ENCODE measurements at places on chromosomes 6 and 20.

DNA sequence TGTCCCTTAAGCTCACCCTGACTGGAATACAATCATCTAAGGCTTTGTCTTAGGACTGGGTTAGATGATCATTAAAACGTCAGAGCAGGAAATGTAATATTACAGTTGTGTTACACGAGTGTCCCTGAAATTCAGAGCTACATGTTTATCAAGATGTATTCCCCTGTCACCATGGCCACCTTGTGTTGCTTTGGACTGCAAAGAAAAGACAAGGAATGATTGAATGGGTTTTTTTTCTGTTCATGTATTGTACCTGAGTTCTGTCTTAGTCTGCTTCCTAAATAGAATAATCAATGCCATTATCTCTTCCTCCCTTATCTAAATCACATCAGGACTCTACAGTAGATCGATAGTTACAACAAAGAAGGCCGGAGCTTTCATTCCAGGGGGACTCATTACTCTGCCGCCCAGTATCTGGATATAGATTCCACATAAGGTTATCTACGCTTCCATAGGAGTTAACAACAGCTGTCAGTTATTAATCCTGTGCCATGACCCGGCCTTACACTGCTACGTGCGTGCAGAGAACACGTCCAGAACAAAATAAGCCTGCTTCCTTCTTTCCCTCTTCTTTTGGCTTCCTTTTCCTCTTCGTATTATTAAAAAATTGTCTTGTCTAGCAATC is 274.1 kb upstream of the SASH1 start:
- DNase-seq, result no peak

GRCh38 chr6:151340219-151340978 is 51.0 kb downstream of the ZBTB2 start:
- DNase-seq, result no peak

DNA sequence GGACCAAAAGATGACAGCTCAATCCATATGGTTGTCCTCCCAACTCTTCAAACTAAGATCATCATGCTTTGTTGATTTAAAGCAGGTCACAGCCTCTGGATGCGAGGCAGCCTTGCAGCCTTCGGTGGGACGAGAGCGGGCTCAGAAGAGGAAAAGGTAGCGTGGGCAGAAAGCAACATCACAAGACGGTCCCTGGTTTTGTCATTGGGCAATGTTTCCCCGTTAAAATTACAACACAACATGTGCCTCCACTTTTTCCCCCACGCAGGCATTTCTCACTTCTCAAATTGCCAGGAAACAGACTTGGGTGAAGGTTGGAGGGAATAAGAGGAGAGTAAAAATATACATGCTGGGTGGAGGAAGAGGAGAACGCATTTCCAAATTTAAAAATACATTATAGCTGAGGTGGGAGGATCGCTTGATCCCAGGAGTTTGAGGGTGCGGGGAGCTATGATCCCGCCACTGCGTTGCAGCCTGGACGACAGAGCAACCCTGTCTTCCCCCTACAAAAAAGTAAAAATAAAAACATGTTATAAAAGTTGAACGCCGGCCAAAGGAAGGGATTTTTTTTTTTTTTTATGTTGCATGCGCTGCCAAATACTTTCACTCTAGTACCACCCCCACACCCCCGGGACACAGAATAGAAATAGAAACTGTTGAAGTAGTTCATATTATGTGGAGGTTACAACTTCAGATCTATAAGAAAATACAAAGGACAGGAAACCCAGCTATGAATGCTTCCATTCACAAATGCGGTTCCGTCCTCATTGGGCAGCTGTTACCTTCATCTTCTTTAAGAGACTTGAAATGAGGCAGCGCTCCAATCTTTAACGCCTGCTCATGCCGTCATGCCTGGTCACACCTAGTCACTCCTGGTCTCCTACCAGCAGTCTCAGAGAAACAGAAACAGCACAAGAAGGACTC is 13.9 kb upstream of the NAA20 start:
- DNase-seq, result no peak

GRCh38 chr20:2333821-2334220 is 38.0 kb downstream of the TGM3 start:
- DNase-seq, result no peak

- no peak for DNase-seq
Measured at GRCh38 chr6:130913120-130913519, 85.9 kb downstream of the SMLR1 start.

DNA sequence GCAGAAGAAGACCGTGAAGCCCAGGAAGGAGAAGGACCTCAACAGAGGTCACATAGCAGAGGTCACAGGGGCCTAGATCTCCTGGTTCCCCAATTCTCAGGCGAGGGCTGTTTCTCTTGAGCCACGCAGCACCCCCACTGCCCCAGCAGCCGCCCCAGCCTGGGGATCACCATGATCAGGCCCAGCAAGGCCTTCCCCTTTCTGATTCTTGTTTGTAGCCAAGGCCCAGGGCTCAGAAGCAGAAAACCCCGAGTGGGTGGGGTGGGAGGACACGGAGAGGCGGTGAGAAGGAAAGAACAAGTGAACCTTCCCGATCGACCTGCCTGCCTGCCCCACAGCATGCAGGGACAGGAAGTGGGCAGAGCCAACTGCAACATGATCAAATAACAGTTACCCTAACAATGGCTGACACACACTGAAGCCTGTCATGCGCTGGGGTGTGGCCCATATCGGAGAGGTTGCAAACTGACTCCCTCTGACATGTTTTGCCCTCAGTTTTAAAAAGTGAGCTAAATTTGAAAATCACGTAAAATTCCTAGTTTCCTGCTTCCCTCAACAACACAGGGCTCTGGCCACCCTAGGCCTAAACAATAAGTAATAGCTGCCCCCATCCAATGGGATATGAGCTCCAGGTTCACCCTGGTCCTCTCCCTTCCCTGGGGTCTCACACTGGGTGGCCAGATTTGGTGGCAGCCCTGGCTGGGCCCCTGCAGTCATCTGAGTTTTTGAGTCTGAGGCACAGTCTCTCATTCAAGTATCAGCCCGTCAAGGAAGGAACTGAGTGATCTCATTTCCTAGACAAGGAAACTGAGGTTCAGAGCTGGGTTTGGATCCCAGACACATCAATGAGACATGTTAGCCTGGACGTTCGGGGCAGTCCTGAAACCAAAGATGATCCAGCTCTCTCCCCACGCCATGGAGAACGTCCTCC is 6.5 kb downstream of the PEDS1 start:
- DNase-seq, result peak; percentile 50

- no peak for DNase-seq
Measured at GRCh38 chr6:43517505-43518357, 842 bp downstream of the POLR1C start.

DNA sequence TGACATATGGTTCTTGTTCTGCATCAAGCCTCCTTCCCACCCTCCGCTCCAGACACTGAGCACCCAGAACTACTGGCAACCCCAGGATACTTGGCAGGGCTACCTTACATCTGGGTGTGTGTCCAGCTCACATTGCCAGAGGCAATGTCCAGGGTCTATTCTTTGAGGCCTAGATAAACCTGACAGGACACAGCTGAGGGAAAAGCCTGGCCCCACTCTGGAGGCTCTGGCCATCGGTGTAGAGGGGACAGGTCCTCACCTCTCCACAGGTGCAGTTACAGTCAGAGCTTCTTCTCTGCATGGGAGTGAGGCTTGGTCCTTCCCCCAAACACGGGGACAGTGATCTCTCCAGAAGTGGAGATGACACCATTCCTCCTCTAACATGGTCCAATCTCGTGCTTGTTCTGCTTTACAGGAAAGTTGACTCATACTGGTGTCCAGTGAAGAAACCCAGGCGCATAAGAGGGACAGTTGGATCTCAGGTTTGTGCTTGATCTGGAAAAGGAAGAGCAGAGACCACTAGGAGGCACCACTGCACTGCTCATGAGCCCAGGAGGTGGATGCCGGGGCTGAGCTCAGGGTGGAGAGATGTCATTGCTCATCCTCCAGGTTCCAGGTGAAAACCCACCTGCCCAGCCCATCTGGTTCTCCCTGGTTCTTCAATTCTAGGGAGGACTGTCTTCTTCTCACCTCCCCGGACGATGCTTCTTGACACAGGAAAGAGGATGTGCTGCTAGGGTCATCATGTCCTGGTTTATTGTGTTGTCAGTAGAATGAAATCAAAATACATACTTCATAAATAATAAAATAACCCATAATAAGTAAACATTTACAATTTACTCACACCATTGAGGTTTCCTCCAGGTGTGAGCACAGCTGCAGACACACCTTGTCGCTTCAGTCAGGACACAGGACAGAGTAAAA is 14.7 kb downstream of the HLA-F start:
- DNase-seq, result peak; percentile 37

DNA sequence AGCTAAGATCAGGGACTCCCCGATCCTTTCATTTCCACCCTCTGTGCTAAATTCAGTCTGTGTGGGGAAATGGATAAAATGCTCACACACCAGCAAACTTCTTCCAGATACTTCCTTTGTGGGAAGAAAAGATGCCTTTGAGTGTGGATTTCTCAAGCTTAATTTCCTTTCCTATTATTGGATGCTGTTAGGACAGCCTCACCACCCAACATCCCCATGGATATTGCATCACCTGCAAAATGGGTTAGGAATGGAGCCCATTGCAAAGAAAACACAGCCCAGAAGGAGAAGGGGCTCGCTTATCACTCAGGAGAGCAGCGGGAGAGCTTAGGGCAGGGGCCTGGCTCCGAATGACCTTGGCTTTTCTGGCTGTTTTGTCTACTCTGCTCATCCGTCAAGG is 272.2 kb downstream of the CDC5L start:
- DNase-seq, result no peak

GRCh38 chr6:134768931-134769330 is 181.0 kb downstream of the ALDH8A1 start:
- no peak for DNase-seq

GRCh38 chr20:14838663-14839628 is 501.5 kb upstream of the FLRT3 start:
- DNase-seq, result no peak

- DNase-seq, result no peak
Measured at GRCh38 chr6:82980086-82980485, 85.6 kb downstream of the UBE3D start.

GRCh38 chr20:49268600-49269365 is 9.1 kb downstream of the ZNFX1 start:
- DNase-seq, result no peak

- no peak for DNase-seq
Measured at GRCh38 chr20:51416532-51417249, 125.8 kb downstream of the NFATC2 start.

GRCh38 chr6:89024456-89024855 is 56.1 kb upstream of the PNRC1 start:
- no peak for DNase-seq

GRCh38 chr6:84773431-84774156 is 9.2 kb upstream of the TBX18 start:
- DNase-seq, result no peak

GRCh38 chr6:7993952-7994351 is 70.2 kb downstream of the BLOC1S5 start:
- no peak for DNase-seq

DNA sequence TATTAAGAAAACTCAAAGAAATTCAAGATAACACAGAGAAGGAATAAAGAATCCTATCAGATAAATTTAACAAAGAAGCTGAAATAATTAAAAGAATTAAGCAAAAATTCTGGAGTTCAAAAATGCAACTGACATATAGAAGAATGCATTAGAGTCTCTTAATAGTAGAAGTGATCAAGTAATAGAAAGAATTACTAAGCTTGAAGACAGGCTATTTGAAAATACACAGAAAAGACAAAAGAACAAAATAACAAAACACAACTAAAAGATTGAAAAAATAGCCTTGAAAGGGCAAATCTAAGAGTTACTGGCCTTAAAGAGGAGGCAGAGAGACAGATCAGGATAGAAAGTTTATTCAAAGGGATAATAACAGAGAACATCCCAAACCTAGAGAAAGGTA is 12.1 kb downstream of the SNX14 start:
- DNase-seq, result no peak

DNA sequence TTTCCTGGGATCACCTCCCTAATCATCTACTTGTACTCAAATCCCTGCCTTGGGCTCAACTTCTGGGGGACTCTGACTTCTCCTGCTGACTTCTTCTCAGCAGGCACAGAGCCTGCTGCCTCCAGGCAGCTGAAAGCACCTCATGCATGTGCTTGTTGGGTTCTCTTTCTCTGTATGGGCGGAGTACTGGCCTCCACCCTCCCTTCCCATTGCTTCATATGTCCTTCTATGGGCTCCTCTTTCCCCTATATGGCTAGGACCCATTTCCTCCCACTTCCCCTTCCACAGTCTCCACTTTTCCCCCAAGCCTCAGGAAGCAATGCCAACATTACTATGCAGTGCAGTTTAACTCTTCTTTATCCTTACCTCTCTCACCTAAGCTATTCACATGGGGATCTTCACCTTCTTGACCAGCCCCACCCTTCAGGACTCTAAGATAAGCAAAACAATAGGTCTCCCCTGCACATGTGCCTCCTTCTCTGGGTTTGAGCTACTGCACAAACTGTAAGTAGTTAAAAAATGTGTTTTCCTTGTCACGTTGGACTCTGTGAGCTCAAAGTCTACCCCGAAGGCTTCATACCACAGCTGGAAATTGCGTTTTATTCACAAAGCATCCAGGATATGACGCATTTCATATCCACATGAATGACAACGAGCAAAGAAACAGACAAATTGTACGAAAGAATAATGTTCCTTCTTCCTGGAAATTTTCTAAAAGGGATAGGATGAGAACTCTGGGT is 93.7 kb downstream of the CDS2 start:
- no peak for DNase-seq

- no peak for DNase-seq
Measured at GRCh38 chr6:163716690-163717089, 302.2 kb downstream of the QKI start.

GRCh38 chr6:24255676-24256075 is 102.2 kb downstream of the DCDC2 start:
- no peak for DNase-seq

- no peak for DNase-seq
Measured at GRCh38 chr6:13559251-13559650, 15.2 kb upstream of the SIRT5 start.

- DNase-seq, result no peak
Measured at GRCh38 chr6:113574147-113574546, 283.0 kb upstream of the MARCKS start.

Data from stimulated activated CD4-positive, alpha-beta T cell treated with anti-CD3 and anti-CD28 coated beads, Interleukin-1b, Interleukin-23, amount 100 ng/mL, for 1 hour (primary cell).